Left ventricle myocardium inferior (tissue), 1 donor: ENCODE measurements at places on chromosomes 2 and 18.

DNA sequence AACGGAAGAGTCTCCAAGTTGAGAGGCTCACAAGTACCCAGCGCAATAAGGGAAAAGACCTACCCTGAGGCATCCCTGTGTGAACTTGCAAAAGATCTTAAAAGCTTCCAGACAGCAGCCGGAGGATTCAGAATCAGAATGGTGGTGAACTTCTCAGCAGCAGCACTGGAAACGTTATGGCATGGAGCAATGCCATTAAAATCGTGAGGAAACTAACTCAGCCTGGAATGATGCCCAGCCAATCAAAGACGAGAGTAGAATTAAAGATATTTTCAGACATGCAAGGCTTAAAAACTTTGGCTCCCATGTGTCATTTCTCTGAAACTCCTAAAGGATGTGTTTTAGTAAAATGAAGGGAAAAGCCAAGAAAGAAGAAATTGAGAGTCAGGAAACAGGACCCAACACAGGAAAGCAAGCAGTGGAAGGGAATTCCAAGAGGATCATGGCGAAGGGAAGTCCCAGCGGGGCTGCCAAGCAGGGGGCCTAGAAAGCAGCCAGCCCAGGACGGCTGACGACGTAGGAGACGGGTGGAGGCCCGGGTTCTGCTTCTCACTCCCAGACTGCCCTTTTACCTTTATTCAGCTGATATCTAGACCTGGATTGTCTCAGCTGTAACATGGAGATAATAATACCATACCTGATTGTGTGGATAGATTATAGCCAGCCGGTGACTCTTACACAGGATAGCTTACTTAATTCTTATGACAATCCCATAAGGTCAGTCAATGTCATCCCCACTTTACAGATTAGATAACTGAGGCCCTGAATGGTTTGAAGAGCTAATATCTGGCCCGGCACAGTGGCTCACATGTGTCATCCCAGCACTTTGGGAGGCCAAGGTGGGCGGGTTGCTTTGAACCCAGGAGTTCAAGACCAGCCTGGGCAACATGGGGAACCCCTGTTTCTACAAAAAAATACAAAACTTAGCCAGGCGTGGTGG lies 92.8 kb downstream of the ASAP2 start:
- H3K4me3 ChIP-seq = no peak overlapping the region
- H3K4me1 ChIP-seq = peaks cover 71% of the 10 kb centered on the region
- H3K36me3 ChIP-seq = no peaks in the 10 kb centered on the region
- DNase-seq = no peak

- H3K27me3 ChIP-seq = no peaks in the 10 kb centered on the region
- H3K36me3 ChIP-seq = no peaks in the 10 kb centered on the region
- DNase-seq = no peak
- H3K27ac ChIP-seq = no peak overlapping the region
- H3K4me3 ChIP-seq = no peak overlapping the region
These were observed 35.5 kb downstream of the DOCK10 start for GRCh38 chr2:225006730-225007129.

DNA sequence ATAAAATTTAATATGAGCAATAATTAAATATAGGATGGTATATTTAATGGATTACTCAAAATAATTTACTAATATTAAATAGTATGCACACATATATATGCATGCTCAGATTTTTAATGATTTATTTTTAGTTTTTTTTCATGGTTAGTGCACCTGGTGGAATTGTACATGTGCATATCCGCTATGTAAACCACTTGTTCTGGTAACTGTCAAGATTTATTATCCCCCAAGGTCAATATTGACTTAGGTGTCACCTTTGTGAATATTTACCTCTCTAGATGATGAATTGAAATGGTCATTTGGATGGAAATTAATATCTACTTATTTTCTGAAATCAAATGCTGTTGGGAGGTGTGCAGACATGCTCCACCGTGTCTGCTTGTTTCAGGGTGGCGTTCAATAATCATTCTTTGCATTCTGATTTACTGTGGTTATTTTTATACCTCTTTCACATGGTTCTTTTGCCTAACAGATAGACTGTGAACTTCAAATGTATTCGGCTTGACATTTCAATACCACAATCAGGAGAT lies 14.7 kb downstream of the CNTNAP5 start:
- H3K4me1 ChIP-seq = no peaks in the 10 kb centered on the region
- no peak overlapping the region for H3K27ac ChIP-seq
- peaks cover 5% of the 10 kb centered on the region for H3K27me3 ChIP-seq
- H3K4me3 ChIP-seq = no peak overlapping the region
- DNase-seq = no peak

DNA sequence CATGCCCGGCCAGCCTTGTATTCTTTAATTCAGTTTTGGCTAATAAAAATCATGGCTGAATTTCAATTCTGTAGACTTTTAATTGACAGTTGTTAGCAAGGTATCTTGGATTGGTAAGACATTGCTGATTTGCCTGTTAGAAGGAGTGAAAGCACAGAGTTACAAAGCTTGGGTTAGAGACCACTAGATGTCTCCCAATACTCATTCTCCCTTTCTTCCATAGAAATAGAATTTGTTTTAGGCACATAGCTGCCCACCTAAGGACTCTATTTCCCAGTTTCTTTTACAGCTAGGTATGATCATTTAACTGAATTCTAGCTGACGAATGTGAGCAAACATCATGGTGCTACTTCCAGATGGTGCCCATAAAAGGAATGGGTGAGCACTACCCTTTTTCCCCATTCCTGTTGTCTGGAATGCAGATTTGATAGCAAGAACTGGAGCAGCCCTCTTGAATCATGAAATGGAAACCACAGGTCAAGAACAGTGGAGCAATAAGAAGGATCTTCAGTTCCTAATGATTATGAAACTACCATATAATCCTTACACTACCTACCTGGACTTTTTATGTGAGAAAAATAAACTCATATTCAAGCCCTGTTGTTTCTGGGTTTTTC lies 17.5 kb downstream of the PECR start:
- H3K4me3 ChIP-seq = no peak overlapping the region
- no peaks in the 10 kb centered on the region for H3K27me3 ChIP-seq
- DNase-seq = no peak
- H3K27ac ChIP-seq = no peak overlapping the region
- no peaks in the 10 kb centered on the region for H3K4me1 ChIP-seq
- H3K36me3 ChIP-seq = peaks cover 31% of the 10 kb centered on the region

GRCh38 chr18:72652990-72653593 lies 109.0 kb upstream of the CBLN2 start:
- H3K27ac ChIP-seq = no peak overlapping the region
- H3K36me3 ChIP-seq = no peaks in the 10 kb centered on the region
- H3K4me1 ChIP-seq = no peaks in the 10 kb centered on the region
- H3K4me3 ChIP-seq = no peak overlapping the region
- H3K27me3 ChIP-seq = peaks cover 9% of the 10 kb centered on the region
- no peak for DNase-seq

- peaks cover 23% of the 10 kb centered on the region for H3K27me3 ChIP-seq
- H3K27ac ChIP-seq = no peak overlapping the region
- no peak for DNase-seq
These were observed 25.5 kb upstream of the MYO3B start for GRCh38 chr2:170152421-170152820.

DNA sequence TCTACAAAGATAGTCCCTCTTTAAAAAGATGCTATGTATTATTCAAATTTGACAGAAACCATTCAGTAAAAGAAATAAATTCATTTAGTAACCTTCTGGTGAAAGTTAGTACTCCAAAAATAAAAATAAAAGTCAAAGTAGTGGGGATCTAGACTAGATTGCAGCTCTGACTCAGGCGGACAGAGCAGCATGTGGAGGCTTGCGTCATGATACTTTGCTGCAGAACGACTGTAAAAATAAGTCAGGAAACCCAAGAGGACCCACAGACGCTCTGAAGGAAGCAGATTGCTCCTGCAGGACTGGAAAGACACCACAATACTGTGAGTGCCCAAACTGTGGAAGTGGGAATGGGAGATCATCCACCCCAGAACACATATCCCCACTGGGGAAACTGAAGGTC lies 301.9 kb downstream of the RIT2 start:
- no peaks in the 10 kb centered on the region for H3K36me3 ChIP-seq
- no peak for DNase-seq
- no peaks in the 10 kb centered on the region for H3K4me1 ChIP-seq
- H3K4me3 ChIP-seq = no peak overlapping the region

DNA sequence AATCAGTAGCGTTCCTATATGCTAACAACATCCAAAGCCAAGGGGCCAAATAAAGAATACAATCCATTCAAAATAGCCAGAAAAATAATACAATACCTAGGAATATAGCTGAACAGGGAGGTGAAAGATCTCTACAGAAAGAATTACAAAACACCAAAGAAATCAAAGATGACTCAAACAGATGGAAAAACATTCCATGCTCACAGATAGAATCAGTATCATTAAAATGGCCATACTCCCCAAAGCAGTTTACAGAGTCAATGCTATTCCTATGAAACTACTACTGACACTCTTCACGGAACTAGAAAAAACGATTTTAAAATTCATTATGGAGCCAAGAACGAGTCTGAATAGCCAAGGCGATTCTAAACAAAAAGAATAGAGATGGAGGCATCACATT lies 57.4 kb downstream of the CCBE1 start:
- H3K4me3 ChIP-seq = no peak overlapping the region
- H3K4me1 ChIP-seq = no peaks in the 10 kb centered on the region
- DNase-seq = no peak
- no peak overlapping the region for H3K27ac ChIP-seq

DNA sequence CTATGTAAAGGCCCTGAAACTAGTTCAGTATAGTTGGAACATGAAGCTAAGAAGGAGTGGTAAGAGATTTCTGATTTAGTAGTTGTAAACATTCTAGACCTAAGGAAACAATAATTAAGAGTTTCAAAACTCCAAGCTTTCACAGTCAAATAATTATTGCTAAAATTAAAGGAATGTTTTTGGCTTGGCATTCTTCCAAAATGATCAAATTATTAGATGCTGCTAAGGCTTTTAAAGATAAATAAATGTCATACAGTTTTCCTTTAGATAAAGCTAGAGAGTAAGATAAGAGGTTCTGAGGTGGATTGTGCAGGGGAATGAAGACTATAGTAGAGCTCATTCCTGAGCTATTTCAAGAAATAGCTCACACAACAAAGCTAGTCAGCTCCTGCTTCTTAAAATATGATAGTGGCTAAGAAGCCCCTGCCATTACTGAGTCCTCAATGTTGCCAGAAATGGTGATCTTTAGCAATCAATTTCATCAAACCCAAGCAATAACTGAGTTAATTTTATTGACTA lies 45.3 kb downstream of the ZC3H15 start:
- DNase-seq = no peak
- no peaks in the 10 kb centered on the region for H3K4me1 ChIP-seq
- no peak overlapping the region for H3K4me3 ChIP-seq
- no peak overlapping the region for H3K27ac ChIP-seq

DNA sequence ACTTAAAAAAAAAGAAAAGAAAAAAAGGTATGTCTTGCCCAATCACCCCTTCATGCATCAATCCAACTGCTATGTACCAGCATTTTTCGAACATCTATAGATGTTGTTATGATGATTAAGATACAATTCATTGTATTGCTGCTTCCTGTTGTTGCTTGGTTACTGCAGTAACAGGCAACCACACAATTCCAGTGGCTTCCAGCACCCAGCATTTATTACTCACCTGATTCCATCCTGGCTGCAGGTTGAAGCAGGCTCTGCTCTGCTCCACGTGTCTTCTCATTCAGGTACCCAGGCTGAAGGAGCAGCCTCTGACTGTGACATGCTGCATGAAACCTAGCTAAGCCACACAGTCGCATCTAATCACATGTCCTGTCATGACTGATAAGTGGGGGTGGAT lies 196.9 kb downstream of the INO80D start:
- no peak for DNase-seq
- no peaks in the 10 kb centered on the region for H3K4me1 ChIP-seq
- peaks cover 21% of the 10 kb centered on the region for H3K27me3 ChIP-seq
- no peaks in the 10 kb centered on the region for H3K36me3 ChIP-seq

- no peaks in the 10 kb centered on the region for H3K27me3 ChIP-seq
- no peak overlapping the region for H3K27ac ChIP-seq
- no peaks in the 10 kb centered on the region for H3K4me1 ChIP-seq
- H3K4me3 ChIP-seq = no peak overlapping the region
- no peaks in the 10 kb centered on the region for H3K36me3 ChIP-seq
- no peak for DNase-seq
These were observed 253.8 kb upstream of the LYPD1 start for GRCh38 chr2:132923787-132924186.

DNA sequence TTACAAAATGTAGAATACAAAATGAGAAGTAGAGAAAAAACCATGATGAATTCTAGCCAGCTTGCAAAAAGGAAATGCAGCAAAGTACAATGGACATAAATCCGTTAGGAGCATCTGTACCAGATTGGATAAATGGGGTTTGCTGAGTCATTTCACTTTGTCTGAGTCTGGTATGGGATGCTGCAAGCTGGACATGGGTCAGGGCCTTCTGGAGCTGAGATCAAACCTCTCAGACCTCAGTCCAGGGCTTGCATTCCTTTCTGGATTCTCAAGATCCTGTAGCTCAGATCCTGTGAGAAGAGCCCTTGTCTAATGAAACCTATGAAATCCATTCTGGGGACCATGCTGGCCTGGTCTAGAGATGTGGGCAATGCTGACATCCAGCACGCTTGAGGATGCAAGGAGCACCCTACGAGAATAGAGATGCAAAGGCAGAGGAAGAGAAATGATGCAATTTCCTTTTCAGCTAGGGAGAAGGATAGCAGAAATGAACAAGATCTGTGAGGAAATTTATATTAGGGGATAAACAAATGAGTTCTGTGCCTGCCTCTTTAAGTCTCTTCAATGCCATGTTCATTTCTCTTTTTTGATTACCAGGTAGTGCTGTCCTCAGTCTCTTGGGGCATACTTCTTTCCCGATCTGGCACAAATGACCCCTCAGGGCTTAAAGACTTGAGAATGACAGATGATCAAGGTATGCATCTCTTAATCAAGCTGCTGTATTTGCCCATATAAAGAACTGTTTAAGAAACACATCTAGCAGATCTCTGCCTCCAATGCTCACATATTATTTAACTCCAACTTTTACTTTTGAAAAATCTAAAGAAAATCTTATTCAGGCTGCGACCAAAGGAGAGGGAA lies 230.4 kb downstream of the MEIS1 start:
- peaks cover 13% of the 10 kb centered on the region for H3K27me3 ChIP-seq
- H3K4me1 ChIP-seq = no peaks in the 10 kb centered on the region
- no peak overlapping the region for H3K4me3 ChIP-seq
- H3K36me3 ChIP-seq = no peaks in the 10 kb centered on the region

DNA sequence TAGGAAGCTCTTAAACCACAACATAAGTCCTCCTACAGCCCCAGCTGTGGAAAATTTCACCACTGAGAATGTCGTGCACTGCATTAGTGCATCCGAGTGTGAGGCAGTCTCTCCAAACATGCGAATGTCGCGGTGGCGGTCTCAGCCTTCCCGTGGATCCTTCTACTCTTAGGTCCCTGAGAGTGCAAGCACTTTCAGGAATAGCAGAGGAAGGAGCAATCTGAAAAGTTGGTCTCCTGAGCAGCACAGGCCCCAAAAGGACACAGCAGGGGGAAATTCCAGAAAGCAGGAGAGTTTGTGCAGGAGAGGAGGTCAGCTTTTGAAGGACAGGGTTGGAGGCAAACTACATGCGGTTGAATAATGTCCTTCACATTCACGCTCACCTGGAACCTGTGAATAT lies 440.5 kb upstream of the SMIM21 start:
- no peaks in the 10 kb centered on the region for H3K27me3 ChIP-seq
- no peak overlapping the region for H3K4me3 ChIP-seq
- H3K36me3 ChIP-seq = no peaks in the 10 kb centered on the region
- no peaks in the 10 kb centered on the region for H3K4me1 ChIP-seq

- peaks cover 21% of the 10 kb centered on the region for H3K4me1 ChIP-seq
- H3K27me3 ChIP-seq = no peaks in the 10 kb centered on the region
- H3K36me3 ChIP-seq = no peaks in the 10 kb centered on the region
- no peak overlapping the region for H3K27ac ChIP-seq
These were observed 81.8 kb downstream of the RAPGEF4 start for GRCh38 chr2:172817411-172817810.

- H3K4me3 ChIP-seq = no peak overlapping the region
- H3K4me1 ChIP-seq = no peaks in the 10 kb centered on the region
- H3K36me3 ChIP-seq = peaks cover 16% of the 10 kb centered on the region
- H3K27ac ChIP-seq = no peak overlapping the region
These were observed 33.8 kb downstream of the ZNF519 start for GRCh38 chr18:14098428-14098827.
